Mesendoderm (in vitro differentiated cells): ENCODE measurements at places on chromosomes 13 and 19.

DNA sequence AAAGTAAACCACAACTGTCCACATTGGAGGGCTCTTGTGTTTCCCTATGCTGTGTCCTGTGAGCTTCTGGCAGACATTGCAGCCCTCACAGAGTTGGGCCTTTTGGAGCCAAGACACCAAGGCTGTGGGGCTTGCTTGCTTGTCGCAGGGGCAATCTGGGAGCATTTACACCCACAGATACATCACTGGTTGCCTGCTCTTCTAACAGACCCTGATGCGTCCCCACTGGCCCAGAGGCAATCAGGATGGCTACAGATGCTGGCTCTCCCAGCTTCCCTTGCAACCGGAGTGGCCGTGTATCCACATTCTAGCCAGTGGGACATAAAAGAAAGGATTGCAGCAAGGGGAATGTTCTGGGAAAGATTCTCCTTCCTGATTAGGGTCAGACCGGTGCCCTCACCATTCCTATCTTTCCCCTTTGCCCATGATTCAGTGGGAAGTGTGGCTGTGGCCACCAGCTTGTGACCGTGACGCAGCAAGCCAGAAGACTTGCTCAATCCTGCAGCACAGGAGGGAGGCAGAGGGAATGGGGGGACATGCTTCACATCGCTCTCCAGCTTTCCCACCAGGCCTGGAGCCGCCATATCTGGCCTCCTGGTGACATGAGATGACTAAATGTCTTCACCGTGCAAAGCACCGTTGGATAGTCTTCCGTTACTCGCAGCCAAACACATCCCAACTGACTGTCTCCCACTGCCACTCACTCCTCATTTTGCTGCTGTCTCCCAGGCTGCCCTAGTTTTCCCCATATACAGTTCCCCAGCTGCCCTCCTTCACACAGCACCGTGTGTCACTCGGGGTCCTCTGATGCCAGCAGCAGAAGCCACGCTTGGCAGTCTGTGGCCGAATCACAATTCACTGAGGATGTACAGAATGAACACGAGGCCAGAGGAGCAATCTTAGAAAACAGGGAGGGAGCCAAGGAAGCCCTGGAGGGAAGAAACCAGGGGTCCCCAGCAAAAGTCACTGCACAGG is 151.0 kb downstream of the DPF1 start:
- no peak for DNase-seq

GRCh38 chr13:44402899-44403445 is 29.3 kb downstream of the SERP2 start:
- DNase-seq: no peak

DNA sequence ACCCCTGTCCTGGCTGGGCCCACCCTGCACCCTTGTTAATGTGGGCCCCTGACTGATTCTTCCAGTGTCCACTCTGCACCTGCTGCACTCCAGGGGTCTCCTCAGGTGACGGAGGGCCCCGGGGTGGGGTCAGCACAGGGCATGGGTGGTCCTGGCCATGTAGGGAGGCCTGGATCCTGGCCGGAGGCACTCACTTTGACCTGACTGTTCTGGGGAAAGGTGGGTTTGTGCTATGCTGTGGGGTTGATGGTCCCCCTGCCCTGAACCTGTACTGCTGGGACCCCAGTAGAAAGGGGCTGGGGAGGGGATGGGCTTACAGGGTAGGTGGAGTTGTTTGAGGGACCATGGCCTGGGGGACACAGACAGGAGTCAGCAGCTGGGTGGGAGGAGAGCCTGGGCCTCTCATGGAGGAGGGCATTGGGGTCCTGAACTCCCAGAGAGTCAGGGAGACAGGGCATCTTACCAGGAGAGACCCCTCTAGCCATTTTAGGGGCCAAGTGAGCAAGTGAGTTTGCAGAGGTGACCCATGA is 25.8 kb upstream of the CEACAM1 start:
- no peak for DNase-seq

- DNase-seq: no peak
These were observed 39.3 kb downstream of the ZNF45 start for GRCh38 chr19:43895727-43896308.

GRCh38 chr19:17616961-17617806 is 61.7 kb downstream of the COLGALT1 start:
- peak; percentile 77 for DNase-seq

DNA sequence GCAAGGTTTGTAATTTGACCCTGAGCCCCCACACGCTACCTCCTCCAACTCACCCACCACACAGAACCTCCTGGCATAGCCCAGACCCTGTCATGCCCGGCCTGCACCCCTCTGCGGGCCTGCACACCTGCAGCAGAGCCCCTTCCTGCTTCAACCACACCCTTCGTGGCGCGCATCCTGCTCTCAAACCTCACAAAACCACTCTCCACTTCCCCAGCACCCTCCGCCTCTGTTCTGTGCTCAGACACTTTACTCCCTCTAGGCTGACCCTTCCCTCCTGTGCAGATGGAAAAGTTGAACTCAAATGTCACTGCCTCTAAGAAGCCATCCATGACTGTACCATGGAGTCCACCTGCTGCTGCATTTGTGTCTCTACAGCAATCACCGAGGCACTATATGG is 28.5 kb downstream of the FAAP24 start:
- no peak for DNase-seq

DNA sequence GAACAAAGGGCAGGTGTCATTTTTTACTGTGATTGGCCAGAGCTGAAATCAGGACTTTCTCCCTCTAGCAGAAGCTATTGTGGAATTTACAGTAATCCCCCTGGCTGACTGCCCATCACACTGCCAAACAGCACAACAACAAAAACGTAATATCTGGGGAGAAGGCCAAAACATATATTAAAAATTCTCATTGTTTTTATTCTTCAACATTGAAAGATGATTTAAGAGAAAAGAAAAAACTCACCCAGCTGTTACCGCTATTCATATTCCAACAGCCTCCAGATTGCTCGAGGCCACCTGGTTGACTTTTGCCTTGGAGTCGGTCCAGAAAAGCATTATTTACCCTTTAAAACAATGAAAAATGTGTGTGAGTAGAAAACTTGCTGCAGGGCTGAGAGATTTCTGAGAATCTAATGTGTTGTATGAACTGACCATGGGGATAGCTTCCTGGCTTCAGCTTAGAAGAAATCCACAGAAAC is 97.2 kb downstream of the EPSTI1 start:
- no peak for DNase-seq

DNA sequence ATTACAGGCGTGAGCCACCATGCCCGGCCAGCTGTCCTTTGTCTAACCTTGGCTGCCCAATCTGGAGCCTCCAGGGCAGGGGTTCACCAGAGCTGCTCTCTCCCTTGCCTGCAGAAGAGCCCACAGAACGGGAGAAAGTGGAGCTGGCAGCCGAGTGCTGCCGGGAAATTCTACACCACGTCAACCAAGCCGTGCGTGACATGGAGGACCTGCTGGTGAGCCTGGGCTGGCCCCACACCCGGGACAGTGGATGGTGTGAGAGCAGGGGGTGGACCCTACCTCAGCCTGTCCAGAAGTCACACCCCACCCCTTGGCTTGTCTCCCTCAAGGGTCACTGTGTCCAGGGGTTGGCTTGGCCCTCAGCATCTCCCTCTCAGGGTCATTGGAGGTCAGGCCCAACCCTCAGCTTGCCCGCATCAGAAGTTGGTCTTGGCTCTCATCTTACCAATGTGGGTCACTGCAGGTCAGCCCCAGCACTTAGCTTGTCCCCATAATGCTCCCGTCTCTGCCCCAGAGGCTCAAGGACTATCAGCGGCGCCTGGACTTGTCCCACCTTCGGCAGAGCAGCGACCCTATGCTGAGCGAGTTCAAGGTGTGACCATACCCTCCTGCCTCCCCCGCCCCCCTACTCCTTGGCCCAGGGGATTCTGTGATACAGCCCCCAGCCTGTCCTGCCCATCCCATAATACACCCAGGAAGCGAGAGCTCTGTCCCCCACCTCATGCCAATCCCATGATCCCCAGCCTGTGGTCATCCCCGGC is 20.4 kb downstream of the ARHGEF1 start:
- DNase-seq: no peak

DNA sequence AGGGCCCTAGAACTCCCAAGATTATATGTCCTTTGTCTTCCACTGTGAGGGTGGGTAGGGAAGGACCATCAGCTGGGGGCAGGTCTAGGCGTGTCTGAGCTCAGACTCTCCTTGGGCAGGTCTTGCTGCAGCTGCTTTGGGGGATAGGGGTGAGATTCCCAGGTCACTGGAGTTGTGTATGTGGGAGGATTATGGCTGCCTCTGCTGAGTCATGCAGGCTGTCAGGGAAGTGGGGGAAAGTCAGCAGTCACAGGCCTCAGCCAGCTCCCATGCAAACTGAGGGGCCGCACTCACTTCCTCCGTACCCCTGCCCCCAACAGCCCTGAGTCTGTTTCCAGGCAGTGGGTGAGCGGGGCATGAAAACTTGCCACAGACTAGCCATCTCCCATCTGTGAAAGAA is 600.8 kb downstream of the DIAPH3 start:
- DNase-seq: no peak

DNA sequence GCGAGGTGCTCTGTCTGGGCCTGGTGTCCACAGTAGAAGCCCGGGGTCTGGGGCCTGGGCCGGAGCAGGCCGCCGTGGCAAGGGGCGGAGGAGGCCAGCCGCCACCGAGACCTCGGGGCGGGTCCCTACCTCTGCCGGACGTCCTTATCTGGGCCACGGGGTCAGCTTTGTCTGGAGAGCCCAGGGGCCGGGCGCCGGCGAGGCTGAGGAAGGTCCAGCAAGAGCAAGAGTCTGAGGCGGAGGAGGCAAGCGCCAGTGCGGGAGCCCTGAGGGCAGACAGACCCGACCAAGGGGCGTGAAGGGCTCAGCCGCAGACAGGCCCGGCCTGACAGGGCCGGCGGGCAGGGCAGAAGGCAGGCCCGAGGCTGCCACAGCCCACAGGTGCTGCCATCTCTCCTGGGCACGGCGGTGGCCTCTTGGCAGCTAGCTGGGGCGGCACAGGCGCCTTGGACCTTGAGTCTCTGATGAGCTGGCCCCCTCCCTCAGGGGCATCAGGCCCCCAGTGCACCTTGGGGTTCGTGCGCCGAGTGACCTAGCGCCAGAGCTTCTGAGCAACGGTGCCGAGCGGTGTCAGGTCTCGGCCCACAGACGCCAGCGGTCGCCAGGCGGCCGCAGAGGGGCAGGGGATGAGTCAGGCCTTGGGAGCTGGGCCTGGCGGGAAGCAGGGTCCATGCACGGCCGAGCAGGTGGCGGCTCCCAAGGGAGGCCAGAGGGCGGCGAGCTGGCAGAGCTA is 19.1 kb upstream of the AKAP8 start:
- DNase-seq: no peak

DNA sequence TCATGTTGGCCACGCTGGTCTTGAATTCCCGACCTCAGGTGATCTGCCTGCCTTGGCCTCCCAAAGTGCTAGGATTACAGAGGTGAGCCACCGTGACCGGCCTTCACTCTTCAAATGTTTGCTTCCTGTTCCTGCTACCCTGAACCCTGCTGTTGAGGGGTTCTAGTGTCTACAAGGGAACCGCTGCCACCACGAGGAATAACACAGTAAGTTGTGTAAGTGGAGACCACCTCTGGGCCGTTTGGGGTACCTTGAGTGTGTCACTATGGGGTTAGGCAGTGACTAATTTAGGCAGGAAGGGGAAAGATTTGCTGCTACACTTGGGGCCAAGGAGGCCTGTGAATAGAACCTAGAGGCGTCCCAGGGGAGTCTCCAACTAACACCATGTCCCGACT is 2.2 kb upstream of the MYADM start:
- no peak for DNase-seq

GRCh38 chr19:48618916-48619691 is at the start of the genes RPL18 and SPHK2:
Gene RPL18, minus strand, starts transcription at chr19:48619178. Its CDS starts 35 bp downstream, at chr19:48619143.
Gene SPHK2, plus strand, starts transcription at chr19:48619506. Its CDS starts 1,009 bp downstream, at chr19:48620515.
- peak; percentile 100 for DNase-seq

- DNase-seq: no peak
These were observed 9.6 kb downstream of the SIRT2 start for GRCh38 chr19:38889803-38890202.

GRCh38 chr13:49429121-49429520 is 14.7 kb downstream of the CAB39L start:
- DNase-seq: no peak
